ENCODE measurements at places on chromosomes 3 and 15. TPM values are rescaled to one million over a fixed set of nuclear protein-coding genes. Genes with fewer than 3 reads are reported as not detected.

Gene CSPG4
- 11.5 TPM for total RNA-seq

Gene CYP1A1
- total RNA-seq: 0.23 TPM

Gene CLDN11
- total RNA-seq: 18.2 TPM

Gene GCNT3
- 1.8 TPM for total RNA-seq

Gene SOX14
- 1.4 TPM for total RNA-seq

Gene DPPA4
- 2.1 TPM for total RNA-seq

Gene RTF1
- 58.1 TPM for total RNA-seq

Gene CYP8B1
- total RNA-seq: not detected

Gene GABRR3
- total RNA-seq: not detected

Data from diencephalon (tissue), 1 donor.